ENCODE measurements at places on chromosomes 1 and 21.

DNA sequence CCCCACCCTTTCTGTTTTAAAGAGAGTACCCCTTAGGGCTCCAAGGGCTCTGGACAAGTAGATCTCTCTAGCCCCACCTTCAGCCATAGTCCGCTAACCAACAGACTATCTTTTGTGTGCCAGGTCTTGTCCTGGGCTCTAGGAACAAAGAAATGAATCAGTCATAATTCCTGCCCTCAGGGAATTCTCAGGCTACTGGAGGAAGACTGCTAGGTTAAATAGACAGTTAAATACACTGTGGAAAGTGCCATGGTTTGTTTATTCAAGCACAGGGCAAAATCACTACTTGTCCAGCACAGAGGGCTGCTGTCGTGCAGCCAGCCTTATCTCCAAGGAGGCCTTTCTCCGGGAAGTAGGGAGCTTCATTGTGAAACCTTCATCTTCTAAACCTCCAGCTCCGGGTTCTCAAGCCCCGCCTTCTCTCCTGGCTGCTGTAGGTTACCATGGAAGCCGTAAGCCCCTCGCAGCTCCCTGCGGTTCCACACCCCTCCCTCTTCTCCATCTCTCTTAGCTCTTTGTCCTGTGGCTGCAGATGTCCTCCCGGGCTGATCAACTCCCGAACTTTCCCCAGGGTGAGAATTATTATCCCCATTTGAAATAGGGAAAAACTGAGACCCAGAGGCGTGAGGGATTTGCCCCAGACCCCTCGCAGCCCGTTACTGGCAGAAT, 29.8 kb downstream of the SHISAL2A start:
- DNase-seq: no peak

DNA sequence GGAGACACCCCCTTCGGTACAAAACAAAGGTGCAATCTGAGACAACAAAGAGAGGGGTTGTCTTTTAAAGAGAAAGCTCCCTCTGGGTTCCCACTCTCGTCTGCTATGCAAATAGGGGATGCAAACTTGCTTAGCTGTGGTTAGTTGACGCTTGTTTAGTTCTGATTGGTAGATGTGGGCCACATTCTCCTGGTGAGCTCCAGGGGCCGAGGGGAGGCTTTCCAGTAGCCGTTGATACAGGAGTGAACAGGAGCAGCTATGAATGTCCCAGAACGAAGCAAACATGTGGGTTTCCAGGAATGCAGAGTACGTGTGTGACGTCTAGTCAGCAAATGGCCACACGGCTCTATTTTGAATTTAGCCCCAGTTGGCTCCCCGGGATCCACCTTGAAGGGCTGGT, 14.7 kb downstream of the TFF2 start:
- no peak for DNase-seq

DNA sequence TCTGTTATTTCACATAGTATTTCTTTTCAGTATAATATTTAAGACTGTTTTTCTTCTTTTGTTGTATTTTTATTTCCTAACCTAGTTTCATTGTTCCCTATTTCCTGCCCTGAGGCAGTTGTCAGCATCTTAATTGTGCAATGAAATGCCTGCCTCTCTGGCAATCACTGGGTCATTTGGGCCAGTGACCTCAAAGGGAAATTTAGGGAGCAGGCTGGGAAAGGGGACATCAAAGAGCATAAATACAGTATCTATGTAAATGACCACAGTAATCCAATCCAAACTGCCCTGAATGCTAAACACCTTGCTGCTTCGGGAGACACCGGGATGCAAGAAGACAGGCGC, 147.8 kb downstream of the TLR5 start:
- no peak for DNase-seq

DNA sequence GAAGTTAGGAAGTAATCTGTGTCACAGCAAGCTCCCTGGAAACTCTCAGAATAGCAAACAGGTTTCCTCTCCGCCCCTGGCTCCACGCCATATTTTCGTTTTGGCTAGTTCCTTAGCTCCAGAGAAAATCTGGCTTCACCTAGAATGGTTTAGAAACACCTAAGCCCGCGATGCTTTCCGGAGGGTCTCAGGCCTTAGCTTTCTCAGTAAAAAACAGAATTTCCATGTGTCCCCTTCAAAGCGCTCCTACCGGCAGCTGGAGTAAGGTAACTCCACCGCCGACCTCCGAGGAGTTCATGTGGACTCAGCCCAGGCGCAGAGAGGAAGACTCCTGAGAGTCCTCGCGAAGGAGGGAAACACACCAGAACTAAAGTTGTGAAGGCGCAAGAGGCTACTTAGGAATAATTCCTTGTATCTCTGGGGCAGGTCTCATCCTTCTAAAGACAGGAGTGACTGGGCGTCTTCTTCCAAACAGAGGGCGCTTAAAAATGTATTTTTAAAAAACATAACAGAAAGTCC, 406 bp downstream of the KIAA0040 start:
- peak; percentile 46 for DNase-seq

DNA sequence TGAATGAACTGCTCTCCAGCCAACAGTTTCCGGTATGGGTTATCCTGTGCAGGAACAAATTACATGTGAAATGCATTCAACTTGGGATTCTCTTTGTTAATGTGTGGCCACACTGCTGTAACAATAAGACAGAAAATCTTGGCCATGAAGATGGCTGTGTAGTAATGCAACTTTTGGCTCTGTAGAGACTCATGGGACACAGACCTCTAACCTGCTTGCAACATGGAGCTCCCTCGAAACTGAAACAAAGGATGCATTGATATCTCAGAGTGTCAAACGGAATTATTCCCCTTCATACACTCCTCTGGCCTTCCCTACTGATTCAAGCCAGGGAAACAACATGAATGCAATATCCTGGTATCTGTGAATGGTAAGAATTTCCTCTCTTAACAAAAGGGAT, 559.3 kb upstream of the ZRANB2 start:
- no peak for DNase-seq

GRCh38 chr21:15894596-15894995, 164.8 kb downstream of the USP25 start:
- no peak for DNase-seq

- no peak for DNase-seq
These were observed 5.1 kb downstream of the KCNK2 start for GRCh38 chr1:215087603-215088002.

DNA sequence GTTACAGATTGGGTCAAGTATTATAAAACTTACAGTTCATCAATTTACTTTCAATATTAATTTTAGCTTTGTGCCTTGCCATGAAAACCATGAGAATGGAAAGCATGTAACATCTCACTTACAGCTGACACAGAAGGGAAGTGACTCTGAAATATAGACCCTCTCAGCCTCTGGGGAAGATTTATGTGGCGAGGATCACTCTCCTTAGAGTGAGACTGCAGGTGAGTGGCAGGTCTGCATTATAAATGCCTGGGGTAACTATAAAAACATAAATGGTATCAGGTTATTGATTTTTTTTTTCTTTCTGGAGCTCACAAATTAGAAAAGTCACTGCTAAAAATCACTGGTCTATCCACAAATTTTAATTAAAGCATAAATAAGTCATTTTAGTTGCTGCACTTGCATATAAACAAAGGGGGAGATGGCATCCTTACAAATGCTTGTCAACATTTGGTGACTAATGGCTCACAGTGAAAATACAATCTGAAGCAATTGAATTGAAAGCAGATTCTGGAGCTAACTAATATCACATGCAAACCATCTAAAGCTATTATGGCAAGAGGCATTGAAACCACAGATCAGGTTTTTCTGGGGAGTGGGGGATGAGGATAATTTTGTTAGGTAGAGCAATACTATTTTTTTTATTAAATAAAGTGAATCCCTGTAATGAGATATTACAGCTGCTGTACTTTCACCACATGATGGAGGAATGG, 200.9 kb downstream of the TM2D1 start:
- DNase-seq: no peak

GRCh38 chr1:16235944-16236510, 956 bp downstream of the CPLANE2 start:
- DNase-seq: peak; percentile 43

DNA sequence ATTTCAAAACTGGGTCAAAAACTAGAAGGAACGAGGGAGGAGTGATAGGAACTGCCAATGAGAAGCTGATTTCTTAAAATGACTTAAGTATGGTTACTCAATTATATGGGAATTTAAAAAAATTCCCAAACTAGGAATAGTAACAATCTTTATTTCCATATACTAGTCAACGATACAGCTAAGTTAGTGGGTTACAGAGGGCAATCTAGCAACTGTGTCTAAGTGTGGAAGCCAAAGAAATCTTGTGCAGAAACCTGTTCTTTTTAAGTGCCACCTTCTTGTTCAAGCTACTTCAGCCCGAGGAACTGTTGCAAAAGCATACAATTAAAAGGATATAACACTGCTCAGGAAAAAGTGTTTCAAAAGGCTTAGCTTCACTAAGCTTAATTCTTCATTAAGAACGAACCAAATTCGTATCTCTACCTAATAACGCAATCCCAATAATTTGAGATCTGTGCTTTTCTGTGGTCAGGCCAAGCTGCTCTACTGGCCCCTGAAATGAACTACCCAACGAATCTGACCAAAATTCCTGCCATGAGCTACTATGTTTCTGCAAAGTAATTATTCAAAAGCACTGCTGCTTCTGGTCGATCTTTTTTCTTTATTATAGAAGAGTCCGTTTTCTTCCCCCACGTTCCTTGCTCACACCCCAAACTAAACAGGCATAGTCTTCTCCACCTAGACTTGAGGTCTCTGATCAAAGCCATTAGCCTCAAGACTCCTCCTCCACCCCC, 1.8 kb downstream of the USP24 start:
- DNase-seq: no peak

- no peak for DNase-seq
These were observed 43.9 kb downstream of the DSCAM start for GRCh38 chr21:40803101-40803500.

GRCh38 chr1:231751415-231751814, 124.8 kb downstream of the DISC1 start:
- no peak for DNase-seq

DNA sequence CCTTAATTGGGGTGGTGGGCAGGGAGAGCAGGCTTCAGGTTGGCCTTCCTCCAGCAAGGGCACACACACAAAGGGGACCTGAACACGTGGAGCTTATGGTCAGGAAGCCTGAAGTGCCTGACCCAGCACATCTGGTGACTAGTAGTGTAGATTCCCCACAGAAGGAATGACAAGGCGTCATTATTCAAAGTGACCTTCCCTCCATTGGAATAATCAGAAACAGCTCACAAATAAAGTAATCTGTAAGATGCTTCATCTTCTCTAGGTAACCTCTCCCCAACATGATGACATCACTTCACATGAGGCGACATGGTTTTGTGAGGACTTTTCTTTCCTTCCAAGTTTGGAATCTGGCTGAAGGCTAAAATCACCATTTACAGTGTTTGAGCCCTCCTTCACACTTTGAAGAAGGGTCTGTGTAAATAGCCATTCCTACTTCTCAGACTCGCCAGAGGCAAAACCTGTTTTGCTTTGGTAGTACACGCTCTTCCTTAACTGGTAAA, 32.8 kb upstream of the ERG start:
- no peak for DNase-seq

DNA sequence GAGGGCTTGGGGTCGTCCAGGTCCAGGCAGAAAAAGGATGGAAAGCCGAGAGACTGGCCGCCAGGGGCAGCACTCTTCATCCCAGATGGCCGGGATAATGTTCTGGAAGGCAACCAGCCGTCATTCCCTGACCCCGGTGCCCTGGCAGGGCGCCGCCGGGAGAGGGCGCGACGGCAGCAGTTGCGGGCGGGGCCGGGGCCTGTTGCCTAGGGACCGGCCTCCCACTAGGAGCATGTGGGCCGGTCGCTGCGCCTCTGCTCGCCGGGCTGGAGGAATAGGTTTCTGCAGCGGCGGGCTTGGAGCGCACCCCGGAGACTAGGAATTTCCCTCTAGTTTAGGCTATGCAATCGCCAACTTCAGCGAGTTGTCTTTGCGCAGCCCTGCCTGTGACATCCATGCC, 11.0 kb downstream of the DMRTB1 start:
- DNase-seq: no peak

DNA sequence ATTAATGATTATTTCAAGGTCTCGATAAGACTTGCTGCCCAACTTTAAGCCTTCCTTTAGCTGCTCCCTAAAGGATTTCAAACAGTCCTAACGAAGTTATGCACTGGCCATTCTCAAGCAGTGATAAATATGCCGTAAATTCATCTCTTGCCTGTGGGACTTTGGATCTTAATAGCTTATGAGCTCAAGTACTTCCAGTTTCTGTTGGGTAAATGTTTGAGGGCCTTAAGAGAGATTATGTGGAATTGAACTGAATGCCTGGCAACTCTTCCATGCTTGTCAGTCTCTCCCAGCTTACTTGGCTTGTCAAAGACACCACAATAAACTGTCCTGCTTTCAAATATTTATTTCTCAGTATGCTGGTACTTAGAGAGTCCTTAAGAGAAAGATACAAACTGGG, 3.5 kb upstream of the OR10J4 start:
- no peak for DNase-seq

DNA sequence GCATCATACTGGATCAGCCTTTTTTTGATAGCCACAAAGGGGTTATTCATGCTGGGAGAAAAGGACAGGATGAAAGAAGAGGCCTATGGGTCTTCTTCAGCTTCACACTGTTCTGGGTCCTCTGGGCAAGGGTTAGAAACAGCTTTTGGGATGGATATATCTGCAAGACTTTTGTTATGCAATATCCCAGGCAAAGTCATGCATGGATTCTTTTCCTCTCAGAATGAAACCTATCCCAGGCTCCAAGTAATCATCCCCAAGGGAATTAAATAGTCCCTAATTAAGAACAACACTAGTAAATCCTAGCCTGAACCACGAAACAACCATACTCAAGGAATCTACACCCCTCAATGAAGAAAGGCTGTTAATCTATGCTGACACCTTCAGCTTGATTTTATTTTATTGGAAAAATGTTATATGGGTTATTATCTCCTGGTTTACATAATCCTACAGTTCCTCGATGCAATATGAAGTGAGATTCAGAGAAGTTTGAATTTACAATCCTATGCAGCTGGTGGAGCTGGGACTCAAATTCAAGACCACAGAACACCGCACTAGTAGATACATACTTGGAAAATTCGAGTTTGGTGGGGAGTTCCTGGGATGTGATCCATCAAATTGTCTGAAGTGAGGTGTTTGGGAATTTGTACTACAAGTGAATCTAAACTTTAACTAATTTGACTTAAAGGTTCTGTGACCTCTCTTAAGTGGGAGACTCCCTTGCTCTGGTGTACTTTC, 338.6 kb downstream of the TBX15 start:
- DNase-seq: no peak

DNA sequence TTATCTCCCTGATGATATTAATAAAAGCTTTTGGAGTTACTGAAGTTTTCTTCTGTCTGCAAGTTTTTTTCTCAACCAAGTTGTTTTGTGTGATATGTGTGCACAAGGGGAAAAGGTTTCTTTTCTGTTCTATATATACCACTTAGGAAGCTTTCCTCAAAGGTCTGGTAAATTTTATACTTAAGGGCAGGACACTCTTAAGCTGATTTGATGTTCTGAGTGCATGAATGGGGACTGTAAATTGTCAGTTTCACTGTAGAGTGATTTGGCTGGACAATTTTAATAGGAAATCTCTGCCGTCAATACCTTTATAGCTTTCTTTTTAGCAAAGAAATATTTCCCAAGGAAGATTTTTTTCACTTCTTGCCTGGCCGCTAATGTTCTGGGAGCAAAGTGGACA, 354.7 kb downstream of the TGFB2 start:
- DNase-seq: no peak
